Mesothelial cell of epicardium (in vitro differentiated cells): ENCODE measurements at places on chromosomes 11 and 22.

DNA sequence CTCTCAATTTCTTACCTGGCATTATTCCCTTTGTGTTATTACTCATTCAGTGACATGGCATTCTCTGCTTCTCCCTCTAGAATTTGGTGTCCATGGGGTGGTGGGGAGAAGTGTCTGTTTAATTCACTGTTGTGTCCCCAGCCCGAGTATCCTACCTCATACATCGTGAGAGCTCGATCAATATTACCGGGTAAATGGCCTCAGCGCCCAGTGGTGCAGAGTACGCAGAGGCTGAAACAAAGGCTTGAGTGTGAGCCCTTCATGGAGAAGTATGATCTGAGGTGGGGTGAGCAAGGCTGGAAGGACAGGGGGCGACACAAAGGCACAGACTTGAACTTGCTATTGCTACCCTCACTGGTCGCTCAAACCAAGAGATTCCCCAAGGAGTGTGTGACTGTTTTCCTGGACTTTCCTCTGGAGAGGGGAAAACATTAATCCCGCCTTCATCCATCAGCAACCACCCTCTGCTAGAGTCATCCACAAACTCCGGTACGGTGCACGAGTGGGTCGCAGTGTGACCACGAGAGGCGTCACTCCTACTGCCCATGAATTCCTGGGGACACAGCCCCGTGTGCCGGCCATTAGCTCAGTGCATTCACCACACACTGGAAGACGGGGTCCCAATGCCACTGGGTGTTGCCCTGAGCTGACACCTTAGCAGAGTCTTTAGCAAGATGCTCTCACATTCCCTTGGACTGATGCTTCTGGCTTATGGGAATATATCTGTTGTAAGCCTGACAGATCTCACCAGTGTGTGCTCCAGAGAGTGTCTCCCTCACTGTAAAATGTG is 35.0 kb upstream of the CCND1 start:
- H3K27ac ChIP-seq: no peak overlapping the region
- no peak overlapping the region for H3K4me3 ChIP-seq
- no peaks in the 10 kb centered on the region for H3K36me3 ChIP-seq
- DNase-seq: no peak
- peaks cover 15% of the 10 kb centered on the region for H3K4me1 ChIP-seq

GRCh38 chr11:76748948-76749347 is 34.2 kb upstream of the TSKU start:
- H3K4me1 ChIP-seq: peaks cover 25% of the 10 kb centered on the region
- H3K27ac ChIP-seq: no peak overlapping the region
- no peak overlapping the region for H3K4me3 ChIP-seq
- H3K27me3 ChIP-seq: no peaks in the 10 kb centered on the region
- DNase-seq: no peak

DNA sequence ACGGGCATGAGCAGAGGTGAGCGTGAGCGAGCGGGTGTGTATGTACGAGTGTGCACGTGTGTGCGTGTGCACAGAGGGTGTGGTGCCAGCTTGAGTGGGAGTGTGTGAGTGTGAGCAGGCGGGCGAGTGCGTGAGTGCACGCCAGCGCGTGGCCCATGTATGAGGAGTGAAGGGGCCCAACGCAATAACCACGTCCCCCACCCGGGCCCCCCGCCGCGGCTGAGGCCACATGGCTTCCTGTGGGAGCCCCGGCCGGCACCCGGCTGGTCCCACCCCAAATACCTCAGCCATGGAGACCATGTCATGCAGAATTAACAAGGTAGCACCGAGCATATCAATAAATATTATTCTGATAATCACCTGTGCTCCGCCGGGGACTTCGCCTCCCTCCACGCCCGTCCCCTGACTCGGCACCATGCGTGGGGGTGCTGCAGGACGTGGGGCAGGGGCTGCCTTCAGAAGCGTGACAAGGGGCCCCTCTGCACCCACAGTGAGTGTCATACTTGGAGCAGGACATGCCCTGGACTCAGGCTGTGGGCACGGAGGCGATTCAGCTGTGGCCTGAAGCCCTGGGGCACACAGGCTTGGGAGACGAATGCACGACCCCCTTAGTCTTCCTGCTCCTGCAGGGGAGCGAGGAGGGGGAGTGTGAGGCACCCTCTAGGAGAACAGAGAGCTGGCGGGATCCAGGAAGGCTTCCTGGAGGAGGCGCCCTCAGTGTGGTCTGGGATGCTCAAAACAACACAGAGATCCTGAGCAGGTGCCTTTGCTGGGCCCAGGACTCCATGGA is 5.6 kb upstream of the TRABD start:
- peaks cover 4% of the 10 kb centered on the region for H3K36me3 ChIP-seq
- no peak overlapping the region for H3K4me3 ChIP-seq
- H3K4me1 ChIP-seq: peaks cover 6% of the 10 kb centered on the region
- DNase-seq: no peak
- H3K27me3 ChIP-seq: no peaks in the 10 kb centered on the region

DNA sequence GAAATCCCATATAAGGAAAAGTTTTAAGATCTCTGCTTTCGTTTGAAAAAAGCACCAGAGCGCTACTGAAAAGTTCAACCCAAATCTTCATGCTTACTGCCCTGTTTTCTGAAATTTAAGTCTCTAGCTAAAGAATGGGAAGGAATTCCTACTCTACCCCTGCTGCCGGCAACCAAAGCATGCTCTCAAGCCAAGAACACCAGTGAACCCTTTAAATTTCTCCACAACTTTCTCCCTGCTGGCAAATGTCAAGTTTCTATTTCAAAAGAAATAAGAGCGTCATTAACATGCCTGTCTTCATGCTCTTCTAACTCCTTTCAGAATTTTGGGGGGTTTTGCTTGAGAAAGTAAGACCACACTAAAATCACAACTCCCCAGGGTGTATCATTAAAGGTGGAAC is 6.8 kb upstream of the SMCO4 start:
- DNase-seq: no peak
- H3K27me3 ChIP-seq: peaks cover 21% of the 10 kb centered on the region
- no peak overlapping the region for H3K4me3 ChIP-seq
- H3K4me1 ChIP-seq: no peaks in the 10 kb centered on the region

DNA sequence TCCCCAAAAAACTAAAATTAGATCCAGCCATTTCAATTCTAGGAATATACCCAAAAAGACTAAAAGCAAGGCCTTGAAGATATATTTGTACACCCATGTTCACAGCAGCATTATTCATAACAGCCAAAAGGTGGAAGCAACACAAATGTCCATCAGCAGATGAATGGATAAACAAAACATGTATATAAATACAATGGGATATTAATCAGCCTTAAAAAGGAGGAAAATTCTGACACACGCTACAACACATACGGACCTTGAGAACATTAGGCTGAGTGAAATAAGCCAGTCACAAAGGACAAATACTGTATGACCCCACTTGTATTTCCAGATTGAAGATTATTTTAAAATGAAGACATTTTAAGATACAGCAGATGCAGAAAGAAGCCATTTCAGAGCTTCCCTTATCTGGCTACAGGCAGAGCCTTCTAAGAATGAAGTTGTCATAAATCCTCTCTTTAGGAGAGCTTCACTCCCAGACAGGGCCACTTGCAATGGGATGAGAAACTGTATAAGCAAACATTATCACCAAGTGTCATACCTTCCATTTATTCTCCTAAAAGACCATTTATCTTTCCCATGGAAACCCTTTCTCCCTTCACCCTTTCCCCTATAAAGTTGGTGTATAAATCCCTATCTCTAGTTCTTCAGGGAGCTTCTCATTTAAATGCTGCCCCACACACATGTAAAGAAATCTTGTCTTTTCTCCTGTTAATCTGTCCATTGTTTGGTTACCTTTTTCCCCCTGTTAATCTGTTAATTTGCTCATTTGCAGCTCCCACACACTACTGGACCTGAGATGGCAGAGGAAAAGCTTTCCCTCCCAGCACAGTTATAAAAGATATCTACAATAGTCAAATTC is 19.3 kb upstream of the TOP3B start:
- H3K27ac ChIP-seq: no peak overlapping the region
- peaks cover 2% of the 10 kb centered on the region for H3K4me1 ChIP-seq
- H3K27me3 ChIP-seq: peaks cover 67% of the 10 kb centered on the region
- DNase-seq: no peak
- H3K36me3 ChIP-seq: no peaks in the 10 kb centered on the region

DNA sequence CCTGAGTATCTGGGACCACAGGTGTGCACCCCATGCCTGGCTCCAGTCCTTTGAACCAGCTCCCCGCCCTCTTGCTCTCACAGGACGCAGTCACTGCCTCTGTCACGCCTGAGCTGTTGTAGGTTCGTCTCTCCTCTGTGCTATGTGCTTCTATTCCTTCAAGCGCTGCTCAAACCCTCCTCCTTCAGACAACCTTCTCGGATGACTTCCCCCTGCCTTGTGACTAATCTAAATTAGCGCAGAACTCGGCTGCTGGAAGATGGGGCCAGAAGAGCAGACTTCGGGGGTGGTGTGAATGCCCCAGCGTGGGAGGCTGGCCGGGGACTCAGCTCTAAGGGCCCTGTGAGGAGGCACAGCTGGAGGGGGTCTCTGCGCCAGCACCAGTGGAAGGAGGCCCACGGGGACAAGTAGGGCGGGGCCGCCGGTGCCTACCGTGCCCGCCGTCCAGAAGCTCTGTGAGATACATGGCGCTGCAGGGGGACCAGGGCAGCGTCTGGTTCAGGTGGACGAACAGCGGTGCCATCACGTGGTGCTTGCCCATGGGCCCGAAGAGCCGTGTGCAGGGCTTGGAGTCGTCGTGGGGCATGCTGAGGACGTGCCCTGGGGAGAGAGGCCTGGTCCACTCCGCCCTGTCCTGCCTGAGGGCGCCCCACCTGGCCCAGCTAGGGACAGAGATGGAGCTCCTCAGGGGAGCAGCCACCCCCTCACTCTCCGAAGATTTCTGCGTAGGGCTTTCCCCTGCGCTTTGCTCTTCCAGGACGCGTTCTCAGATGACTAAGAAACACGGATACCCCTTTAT is 12.5 kb downstream of the ADAMTS8 start:
- peaks cover 45% of the 10 kb centered on the region for H3K27me3 ChIP-seq
- peaks cover 14% of the 10 kb centered on the region for H3K4me1 ChIP-seq
- no peak overlapping the region for H3K4me3 ChIP-seq
- H3K27ac ChIP-seq: no peak overlapping the region
- no peak for DNase-seq

- no peaks in the 10 kb centered on the region for H3K36me3 ChIP-seq
- H3K27me3 ChIP-seq: peaks cover 45% of the 10 kb centered on the region
- no peak overlapping the region for H3K4me3 ChIP-seq
- DNase-seq: no peak
Measured at GRCh38 chr22:44384563-44385295, 72.0 kb upstream of the SHISAL1 start.

DNA sequence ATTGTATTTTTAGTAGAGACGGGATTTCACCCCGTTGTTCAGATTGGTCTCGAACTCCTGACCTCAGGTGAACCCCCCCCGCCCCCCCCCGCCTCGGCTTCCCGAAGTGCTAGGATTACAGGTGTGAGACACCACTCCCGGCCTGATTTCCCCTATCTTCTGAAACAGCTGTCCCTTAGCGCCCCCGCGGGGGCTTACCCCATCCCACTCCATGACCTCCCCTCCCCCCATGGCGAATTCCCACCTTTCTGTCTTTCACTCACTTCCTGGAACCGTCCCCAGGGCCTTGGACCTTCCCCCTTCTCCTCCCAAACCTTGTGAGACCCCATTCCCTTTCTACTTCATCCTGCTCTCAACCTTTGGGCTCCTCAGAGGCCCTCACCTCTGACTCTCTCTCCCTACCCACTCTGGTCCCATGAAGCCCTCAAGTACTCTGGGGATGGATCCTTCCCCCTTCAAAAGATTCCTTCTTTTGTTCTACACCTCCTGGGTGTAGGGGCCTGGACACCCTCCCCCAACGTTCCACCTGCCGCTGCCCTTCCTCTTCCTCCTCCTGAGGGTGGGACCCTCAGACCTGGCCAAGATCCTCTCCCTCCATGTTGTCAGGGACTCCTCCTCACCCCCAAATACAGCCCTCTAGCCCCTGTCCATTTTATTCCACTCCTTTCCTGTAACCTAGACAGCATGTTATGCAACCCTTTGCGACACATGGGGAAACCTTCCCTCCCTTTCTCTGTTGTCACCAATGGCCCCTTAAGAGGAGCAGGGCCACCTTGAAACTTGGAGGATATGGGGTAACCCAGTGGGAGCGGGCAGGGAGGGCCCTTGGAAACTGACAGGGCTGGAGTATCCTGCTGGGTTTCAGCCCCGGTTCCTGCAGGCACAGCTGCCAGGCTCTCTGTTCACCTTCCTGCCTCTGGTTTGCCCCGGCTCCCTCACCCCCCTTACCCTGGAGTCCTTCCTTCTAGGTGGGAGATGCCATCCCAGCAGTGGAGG is 1.1 kb downstream of the PRDX5 start:
- peaks cover 8% of the 10 kb centered on the region for H3K36me3 ChIP-seq
- no peaks in the 10 kb centered on the region for H3K27me3 ChIP-seq
- H3K4me1 ChIP-seq: peaks cover 33% of the 10 kb centered on the region
- peak overlapping the region; percentile 93 for H3K4me3 ChIP-seq

- no peak for DNase-seq
- peak overlapping the region; percentile 25 for H3K4me3 ChIP-seq
- H3K4me1 ChIP-seq: peaks cover 79% of the 10 kb centered on the region
- H3K36me3 ChIP-seq: no peaks in the 10 kb centered on the region
- peak overlapping the region; percentile 91 for H3K27ac ChIP-seq
Measured at GRCh38 chr11:32310214-32310601, 125.1 kb downstream of the WT1 start.

GRCh38 chr11:61494381-61494961 is 14.1 kb upstream of the LRRC10B start:
- DNase-seq: no peak
- H3K27me3 ChIP-seq: no peaks in the 10 kb centered on the region
- no peak overlapping the region for H3K27ac ChIP-seq
- peaks cover 10% of the 10 kb centered on the region for H3K4me1 ChIP-seq
- H3K4me3 ChIP-seq: no peak overlapping the region

- H3K27ac ChIP-seq: no peak overlapping the region
- H3K4me3 ChIP-seq: no peak overlapping the region
- DNase-seq: no peak
- H3K27me3 ChIP-seq: no peaks in the 10 kb centered on the region
Measured at GRCh38 chr11:101870510-101870909, 44.3 kb upstream of the CEP126 start.

GRCh38 chr11:8681837-8682302 is 595 bp downstream of the TRIM66 start:
- peak overlapping the region; percentile 99 for H3K27ac ChIP-seq
- no peak for DNase-seq
- H3K36me3 ChIP-seq: peaks cover 21% of the 10 kb centered on the region
